Activated CD4-positive, alpha-beta T cell treated with anti-CD3 and anti-CD28 coated beads, Interleukin-2, Interleukin-4, amounts not matched to agents 100 ng/mL and 50 ng/mL, durations not matched to agents 16 hours and 8 hours (primary cell): ENCODE measurements at places on chromosomes 13 and 19.

GRCh38 chr13:98521461-98522247 lies 55.3 kb downstream of the STK24 start:
- no peak for DNase-seq

DNA sequence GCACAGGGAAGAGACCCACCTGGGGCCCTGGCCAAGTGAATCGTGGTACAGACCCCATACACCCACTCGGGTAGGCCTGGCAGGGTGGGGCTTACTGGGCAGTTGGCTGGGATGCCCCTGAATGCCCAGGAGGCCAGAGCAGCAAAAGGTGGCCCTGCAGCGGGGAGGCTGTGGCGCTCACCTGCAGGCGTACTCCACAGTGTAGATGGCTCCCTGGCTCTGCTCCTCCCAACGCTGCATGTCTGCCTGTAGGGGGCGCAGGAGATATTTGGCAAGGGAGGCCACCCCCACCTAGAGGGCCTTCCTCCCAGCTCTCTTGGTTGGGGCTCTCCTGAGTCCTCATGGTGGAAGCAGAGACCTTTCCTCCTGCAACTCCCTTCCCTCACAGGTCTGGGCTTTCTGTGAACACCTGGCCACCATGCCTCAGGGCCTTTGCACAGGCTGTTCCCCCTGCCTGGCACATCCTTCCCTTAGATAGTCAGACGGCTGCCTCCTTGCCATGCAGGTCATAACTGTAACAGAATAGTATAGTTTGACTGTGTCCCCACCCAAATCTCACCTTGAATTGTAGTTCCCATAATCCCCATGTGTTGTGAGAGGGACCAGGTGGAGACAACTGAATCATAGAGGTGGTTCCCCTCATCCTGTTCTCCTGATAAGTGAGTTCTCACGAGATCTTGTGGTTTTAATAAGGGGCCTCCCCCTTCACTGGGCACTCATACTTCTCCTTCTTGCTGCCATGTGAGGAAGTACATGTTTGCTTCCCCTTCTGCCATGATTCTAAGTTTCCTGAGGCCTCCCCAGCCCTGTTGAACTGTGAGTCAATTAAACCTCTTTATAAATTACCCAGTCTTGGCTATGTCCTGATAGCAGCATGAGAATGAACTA lies 5.9 kb downstream of the BORCS8 start:
- peak; percentile 66 for DNase-seq

DNA sequence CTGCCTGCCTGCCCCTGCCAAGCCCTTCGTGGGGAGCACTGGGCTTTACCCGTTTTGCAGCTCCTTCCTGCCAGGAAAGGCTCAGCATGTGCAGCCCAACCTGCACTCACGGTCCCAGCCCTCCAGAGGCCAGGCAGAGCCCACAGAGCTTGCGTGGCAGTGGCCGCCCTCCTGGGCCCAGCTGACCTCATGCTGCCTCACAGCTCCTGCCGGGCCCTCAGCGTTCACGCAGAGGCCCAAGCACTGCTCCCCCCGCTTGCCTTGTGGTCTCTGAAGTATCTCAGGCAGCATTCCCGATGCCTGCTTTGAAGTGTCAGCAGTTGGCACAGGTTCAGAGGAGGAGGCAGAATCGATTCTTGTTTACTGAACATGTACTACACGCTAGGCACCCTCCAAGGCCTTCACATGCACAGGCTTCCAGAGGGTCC lies 32.5 kb downstream of the CAPN12 start:
- no peak for DNase-seq

DNA sequence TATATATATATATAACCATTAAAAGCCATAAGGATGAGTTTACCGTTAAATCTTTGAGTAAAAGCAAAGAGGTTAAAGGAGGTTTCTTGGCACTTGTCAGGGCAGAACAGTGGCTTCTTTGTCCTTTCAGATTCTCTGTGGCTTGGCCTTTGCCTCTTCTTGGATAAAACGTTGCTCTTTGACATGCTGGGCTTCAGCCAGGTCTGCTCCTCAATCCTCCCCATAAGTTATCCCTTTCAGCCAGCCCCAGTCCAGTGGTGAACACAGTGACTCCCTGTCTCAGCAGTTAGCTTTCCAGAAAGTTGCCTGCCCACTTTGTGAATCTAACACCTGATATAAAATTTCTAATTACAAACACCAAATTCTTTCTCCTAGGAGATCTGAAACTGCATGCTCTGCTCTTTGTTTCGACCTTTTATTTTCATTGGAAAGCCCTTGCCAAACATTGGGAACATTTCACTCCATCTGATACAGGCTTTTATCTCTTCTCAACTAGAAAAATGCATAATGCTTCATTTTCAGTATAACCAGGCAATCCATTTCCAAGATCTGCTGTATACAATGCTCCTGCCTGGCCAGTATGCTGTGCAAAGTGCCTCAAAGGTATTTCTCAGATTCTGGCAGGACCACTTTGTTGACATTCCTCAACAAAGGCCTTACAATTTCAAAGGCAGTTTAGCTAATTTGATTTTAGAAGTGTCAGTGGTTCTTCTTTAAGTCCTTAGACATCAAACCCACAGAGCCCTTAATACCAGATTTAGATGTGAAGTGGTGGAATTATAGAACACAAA lies 16.2 kb upstream of the MED4 start:
- no peak for DNase-seq

- peak; percentile 56 for DNase-seq
Measured at GRCh38 chr19:42634409-42635232, 39.9 kb upstream of the CEACAM8 start.

DNA sequence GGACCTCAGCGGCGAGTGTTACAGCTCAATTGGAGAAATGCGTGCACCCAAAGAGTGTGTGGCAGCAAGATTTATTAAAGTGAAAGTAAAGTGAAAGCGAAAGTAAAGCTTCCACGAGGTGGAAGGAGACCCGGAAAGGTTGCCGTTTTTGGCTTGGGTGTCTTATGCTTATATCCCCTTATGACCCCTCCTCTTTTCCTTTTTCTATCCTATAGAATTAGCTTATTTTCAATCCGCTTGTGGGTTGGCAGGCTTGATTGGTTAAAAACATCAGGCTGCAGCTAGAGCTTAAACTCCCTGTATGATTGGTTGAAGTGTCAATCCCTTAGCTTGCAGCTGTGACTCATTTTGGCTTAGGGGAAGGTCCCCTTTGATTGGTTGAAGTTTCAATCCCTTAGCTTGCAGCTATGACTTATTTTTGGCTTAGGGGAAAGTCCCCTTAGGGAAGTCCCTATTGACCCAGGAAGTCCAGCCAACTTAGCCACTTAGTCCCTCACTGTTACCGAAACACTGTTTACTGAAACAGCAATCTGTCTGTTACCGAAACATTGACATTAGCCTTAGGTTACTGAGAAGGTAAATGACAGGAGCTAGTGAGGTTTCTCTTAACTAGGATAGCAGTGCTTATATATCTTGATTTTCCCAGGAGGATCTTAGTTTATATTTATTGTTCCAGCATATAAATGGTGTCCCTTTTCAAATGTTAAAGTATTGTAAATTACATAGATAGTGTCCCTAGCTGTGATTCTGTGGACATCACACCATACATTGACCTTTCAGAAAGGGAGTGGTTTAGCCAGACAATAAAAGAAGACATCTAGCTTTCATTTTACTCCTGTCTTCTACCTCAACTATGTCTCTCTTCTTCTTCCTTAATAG lies 575.8 kb downstream of the DACH1 start:
- peak; percentile 48 for DNase-seq

DNA sequence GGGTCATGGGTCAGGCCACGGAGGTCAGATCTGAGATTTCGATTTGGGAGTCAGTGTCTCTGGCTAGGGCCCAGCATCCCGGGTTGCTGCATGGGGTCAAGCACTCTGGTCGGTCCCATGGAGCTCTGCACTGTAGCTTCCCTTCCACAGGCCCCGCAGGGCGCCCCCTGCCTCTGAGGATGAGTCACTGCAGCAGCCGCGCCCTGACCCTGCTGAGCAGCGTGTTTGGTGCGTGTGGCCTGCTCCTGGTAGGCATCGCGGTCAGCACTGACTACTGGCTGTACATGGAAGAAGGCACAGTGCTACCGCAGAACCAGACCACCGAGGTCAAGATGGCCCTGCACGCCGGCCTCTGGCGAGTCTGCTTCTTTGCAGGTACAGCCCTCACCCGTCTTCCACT lies 3.6 kb downstream of the CACNG7 start:
- peak; percentile 15 for DNase-seq

DNA sequence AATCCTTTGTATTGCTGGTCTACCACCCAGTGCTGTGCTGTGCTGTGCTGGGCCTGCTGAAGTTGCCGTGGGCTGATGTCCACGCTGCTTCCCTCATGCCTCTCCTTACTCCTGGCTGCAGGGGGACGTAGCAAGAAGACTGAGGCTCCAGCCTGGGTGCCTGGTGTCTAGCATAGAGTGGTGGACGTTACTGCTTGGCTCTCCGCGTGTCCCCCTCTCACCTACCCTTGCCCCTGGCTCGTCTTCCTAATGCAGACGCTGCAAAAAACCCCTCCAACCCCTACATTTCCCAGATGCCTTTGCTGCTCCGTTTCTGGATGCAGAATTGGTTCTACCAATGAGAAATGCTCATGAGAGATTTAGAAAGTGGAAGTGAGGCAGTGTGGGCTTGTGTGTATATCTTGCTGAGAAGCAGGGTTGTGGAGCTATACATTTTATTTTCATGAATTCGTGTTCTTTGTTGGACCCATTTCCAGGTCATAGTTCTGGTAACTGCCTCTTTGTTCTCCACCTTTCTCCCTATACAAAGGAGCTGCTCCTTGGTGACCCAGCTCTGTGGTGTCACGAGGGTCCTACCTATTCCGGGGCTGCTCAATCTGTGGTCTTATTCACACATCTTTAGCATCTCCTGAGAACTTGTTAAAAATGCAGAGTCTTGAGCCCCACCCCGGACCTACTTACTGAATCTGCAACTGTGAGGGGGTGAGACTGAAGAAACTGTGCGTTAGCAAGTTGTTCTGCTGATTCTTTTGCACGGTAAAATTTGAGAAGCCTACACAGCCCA lies 7.9 kb upstream of the DENND1C start:
- DNase-seq, result peak; percentile 62

DNA sequence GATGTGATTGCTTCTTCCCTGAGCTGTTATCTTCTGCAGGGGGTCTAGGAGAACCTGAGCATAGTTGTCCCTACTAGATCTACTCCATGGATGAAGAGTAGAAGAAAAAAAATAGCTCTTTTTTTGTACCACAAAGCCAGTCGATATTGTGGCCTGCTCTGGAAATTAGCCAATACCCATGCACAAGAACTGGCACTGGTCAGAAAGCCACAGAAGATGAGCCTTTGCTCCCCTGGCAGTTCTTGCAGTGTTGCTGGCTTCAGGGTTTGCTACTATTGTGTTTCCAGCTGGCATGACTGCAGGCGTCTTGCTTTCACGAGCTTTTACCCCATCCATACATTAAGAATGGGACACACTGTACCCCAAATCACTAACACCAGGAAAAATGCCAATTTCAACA lies 547.7 kb upstream of the KLF12 start:
- no peak for DNase-seq

- no peak for DNase-seq
Measured at GRCh38 chr13:33290421-33290965, 4.9 kb upstream of the STARD13 start.

DNA sequence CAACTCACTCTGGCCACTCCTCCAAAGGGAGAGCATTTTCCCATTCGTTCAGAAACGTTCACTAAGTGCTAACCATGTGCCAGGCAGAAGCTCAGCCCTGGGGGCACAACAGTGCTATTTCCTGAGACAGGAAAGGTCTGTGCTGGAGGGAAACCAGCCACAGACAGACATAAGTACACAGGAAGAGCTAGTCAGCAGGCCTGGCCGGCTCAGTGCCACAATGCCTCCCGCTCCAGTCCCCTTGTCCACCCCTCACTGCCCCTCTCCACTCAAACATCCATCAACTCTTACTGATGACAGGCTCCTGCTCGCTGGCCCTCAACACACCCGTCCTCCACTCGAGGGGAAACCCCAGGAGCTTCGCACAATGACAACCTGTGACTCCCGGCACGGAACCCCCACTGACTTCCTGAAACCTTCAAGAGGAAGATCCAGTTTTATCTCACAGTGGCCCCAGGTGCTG lies 11.3 kb upstream of the PLA2G4C start:
- peak; percentile 22 for DNase-seq

DNA sequence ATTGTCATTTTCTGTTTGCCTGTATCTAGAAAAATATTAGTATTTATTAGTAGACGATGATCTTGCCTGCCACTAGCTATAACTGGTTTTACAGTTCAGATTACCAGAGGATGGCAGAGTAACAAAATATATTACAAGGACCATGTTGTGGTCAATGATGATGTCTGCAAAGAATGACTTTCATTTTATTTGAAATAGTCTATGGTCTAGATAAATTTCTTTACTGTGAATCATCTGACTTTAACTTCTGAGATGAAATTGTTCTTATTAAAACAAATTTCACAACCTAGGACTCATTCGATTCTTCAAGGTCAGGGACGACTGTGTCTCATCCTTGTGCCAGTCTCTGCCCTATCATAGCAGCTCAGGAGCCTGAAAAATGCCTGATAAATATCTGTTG lies 637.8 kb upstream of the KLF12 start:
- DNase-seq, result no peak

DNA sequence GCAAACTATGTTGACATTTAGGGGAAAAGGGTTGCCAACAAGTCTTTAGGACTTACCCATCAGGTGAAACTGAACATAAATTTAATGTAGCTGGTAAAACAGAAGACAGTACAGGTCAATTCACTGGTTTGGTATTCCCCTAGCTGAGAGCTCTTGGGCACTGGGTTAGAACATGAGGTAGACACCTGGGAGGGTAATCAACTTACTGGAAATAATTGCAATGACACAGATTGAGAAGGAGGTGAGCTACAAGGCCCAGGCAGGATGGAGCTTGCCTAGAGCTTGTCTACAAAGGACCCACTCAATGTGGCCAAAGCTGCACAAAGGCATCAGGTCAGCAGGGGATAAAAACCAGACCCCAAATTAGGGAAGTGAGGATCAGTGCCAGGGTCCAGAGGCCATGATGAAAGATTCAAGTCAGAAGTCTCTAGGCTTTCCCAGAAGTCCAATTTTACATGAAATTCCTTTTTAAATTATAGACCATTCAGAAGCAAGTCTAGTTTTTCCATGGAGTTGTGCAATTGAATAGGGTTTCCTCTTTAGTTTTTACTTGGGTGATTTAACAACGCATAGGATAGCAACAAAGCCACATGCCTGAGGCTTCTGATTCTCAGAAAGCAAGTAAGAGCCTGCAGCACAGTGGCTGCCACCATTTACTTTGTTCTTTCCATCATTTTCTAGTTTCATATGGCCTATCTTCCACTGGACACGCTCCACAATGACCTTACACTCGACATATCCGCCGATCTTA lies 194.0 kb downstream of the NDFIP2 start:
- no peak for DNase-seq

- DNase-seq, result no peak
Measured at GRCh38 chr19:512547-513365, 5.5 kb downstream of the TPGS1 start.

DNA sequence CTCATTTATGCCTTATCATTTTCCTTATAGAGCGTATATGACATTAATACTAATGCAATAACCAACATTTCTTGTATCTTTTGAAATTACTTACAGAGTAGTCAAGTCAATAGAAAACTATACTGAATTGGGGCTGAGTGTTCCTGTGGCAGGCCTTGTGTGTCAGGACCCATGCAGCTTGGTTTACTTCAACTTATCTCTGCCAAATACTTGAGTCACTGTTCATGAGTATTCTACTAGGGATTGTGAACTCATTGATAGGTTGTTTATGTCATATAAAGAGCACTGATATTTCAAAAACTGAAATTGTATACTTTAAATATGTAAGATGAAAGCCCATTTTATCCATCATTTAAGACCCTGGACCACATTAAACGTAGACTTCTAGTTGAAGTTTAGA lies 688.6 kb upstream of the SLITRK1 start:
- no peak for DNase-seq
